Spleen (tissue), 13 donors: ENCODE measurements at places on chromosomes 12 and 14. TPM values are rescaled to one million over a fixed set of nuclear protein-coding genes. Genes with fewer than 3 reads are reported as not detected.

Gene ARHGAP5
- 16.5 TPM for polyA plus RNA-seq

Gene TMPO
- polyA plus RNA-seq: 56.5 TPM

Gene CD69
- polyA plus RNA-seq: 49.2 TPM

GRCh38 chr12:93025145-93026103 is 96.3 kb upstream of the EEA1 start:
- H3K27me3 ChIP-seq: no peaks in the 10 kb centered on the region
- no peaks in the 10 kb centered on the region for H3K4me1 ChIP-seq
- no peak overlapping the region for H3K27ac ChIP-seq
- H3K4me3 ChIP-seq: no peak overlapping the region
- no peak for DNase-seq
- no peaks in the 10 kb centered on the region for H3K36me3 ChIP-seq

- H3K36me3 ChIP-seq: no peaks in the 10 kb centered on the region
- H3K4me3 ChIP-seq: no peak overlapping the region
- no peaks in the 10 kb centered on the region for H3K4me1 ChIP-seq
- no peak overlapping the region for H3K27ac ChIP-seq
- DNase-seq: no peak
These were observed 435.0 kb downstream of the NELL2 start for GRCh38 chr12:44441155-44441554.

DNA sequence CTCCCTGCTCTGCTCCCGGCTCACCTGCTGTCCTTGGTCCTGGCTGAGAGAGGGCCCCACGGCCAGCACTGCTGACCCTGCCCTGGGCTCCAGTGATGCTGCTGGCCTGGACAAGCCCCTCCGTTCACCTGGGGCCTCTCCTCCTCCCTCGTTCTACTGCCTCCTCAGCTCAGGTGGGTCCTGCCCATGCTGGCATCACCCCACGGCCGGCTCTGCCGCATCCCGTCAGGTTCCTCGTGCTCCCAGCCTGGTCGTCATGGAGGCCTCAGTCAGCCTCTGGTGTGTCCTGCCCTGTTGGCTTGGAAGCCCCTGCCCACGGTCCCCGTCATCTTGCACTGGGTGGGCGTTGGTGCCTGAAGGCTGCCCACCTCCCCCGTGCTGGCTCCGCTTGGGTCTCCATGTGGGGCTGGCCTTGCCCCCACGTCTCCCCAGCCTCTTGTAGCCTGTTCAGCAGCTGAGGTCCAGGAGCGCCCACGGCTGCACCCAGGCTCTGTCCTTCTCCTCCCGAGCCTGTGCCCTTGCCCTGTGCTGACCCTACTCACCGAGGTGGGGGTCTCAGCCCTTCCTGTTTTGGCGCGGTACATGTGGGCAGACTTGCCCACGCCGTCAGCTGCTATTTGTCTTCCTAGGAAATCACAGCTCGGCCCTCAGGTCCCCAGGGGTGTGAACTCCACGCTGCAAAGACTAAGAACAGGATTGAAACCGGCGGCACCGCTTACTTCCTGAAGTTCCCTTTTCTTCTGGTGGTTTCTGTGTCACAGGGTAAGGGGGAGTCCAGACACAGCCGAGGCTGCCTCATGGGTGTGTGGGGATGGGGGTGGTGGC is 121.6 kb downstream of the TMEM121 start:
- H3K4me1 ChIP-seq: no peaks in the 10 kb centered on the region
- H3K4me3 ChIP-seq: peak overlapping the region; percentile 24
- H3K27ac ChIP-seq: peak overlapping the region; percentile 13
- peak; percentile 78 for DNase-seq

- H3K4me1 ChIP-seq: no peaks in the 10 kb centered on the region
- H3K27me3 ChIP-seq: no peaks in the 10 kb centered on the region
- H3K36me3 ChIP-seq: no peaks in the 10 kb centered on the region
- no peak overlapping the region for H3K27ac ChIP-seq
- H3K4me3 ChIP-seq: no peak overlapping the region
These were observed 6.8 kb downstream of the ALDH1L2 start for GRCh38 chr12:105077435-105077834.

DNA sequence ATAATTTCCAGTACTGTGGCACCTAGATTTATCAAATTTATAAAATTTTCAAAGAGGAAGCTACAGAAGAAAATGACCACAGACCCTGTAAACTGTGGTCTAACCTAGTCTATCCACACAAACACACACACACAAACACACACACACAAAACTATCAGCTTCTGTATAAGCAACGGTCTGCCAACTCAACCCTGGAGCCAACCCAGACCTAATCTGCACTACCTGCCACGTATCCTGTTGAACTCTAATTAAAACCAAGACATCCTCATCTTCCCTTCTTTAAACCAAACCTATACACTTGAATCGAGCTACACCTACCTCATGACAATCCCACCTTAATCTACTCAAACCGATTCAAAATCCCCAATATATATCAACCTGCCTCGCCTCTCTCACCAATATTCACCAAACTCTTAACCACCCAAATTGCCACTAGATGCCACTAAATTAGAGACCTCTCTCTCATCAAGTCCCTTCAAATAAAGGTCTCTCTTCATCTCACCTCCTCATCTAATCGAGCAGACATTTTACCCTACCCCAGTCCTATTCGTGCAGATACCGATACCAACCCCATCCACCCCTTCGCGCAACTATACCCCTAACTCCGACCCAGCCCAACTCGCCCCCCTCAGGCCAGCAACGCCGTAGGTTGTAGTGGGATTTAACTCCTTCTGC is 808 bp downstream of the ACIN1 start:
- peaks cover 44% of the 10 kb centered on the region for H3K4me1 ChIP-seq
- peaks cover 59% of the 10 kb centered on the region for H3K36me3 ChIP-seq
- peak overlapping the region; percentile 74 for H3K4me3 ChIP-seq
- H3K27me3 ChIP-seq: no peaks in the 10 kb centered on the region
- H3K27ac ChIP-seq: peak overlapping the region; percentile 96
